HT1080 (cell line): ENCODE measurements at places on chromosomes 7 and 10. TPM values are rescaled to one million over a fixed set of nuclear protein-coding genes. Genes with fewer than 3 reads are reported as not detected.

Gene TLX1
- total RNA-seq: not detected in 2 replicates

GRCh38 chr10:88062385-88062784, 199.0 kb downstream of the PTEN start:
- no peak for DNase-seq

Gene PRPS1L1
- not detected in 2 replicates for total RNA-seq

Gene LIPN
- total RNA-seq: not detected in 2 replicates

- DNase-seq: peak; percentile 82
Measured at GRCh38 chr10:110527731-110528171, 30.0 kb downstream of the DUSP5 start.

DNA sequence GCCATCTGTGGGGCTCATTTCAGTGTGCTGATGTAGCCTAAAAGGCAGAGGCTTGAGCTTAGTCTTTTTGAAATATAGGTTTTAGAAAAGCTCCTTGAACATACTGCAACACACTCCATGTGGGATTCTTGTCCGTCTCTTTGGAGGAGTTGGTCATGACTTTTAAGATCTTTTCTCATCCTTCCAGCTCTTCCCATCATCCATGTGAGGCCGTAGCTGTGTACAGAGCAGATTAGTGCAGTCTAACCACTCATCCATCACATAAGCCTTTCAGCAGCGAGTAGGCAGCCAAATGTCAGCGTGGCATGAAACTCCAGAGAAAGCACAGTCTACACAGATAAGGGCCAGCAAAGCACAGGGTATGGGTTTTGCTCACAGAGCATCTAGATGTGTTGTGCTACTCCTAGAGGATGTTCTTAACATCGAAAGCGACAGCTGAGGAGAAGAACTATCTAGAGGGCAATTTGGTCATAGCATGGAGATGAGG, 28.1 kb upstream of the NPVF start:
- no peak for DNase-seq

- no peak for DNase-seq
Measured at GRCh38 chr10:77253147-77253545, 384.5 kb downstream of the KCNMA1 start.

GRCh38 chr7:10128748-10129147, 844.9 kb upstream of the PHF14 start:
- DNase-seq: no peak

DNA sequence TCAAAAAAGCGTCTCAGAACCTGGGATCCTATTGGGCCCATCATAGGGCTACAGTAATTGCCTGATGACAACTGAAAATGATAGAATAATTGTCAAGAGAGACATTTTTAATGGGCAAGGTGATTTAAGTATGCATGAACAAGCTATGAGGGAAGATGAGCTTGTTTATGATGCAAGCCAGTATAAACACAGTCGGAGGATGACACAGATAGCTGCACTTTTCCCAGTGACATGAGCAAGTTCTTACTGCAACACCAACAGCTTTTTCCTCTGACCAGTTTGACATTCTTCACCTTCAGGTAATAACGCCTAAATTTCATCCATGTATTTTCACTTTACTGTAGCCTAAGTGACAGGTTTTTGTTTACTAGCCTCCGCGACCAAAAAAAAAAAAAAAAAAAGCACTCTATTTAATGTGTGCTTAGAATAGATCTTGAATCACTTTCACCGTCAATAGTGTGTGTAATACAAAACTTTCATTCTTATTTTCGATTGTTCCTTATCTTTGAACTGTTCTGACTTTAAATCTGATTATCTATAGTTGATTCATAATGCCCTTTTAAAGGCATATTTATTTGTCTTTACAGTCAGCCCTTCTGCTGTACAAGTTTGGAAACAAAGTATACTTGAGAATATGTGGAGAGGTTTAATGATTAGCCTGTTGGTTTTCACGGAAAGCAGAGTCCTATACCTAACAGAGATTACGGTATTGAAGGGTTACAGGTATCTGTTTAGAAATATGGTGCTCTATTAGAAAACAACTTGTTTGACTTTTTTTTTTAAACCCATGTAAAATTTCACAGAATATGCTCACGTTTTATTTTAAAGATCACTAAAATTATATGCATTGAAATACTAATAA, 1.7 kb downstream of the FOXP2 start:
- no peak for DNase-seq

DNA sequence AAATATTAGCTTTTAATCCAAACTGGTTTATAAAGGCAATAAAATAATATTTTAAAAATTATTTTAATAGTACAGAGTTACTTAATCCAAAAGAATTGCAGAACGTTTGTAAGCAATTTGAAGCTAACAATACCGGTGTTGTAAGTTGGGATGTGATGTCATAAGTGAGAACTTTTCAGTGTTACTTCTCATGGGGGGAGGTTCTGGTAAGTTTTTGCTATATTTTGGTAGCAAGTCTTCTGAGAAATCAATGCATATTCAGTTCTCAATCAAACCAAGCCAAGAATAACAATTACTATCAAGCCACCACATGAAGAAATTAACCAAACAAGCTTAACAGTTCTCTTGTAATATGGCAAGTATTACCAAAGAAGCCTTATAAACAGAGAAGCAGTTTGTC, 147.1 kb upstream of the ASAH2 start:
- no peak for DNase-seq

Gene CUBN
- 0.90 and 1.3 TPM in 2 replicates for total RNA-seq

- no peak for DNase-seq
Measured at GRCh38 chr10:61142987-61143386, 199.0 kb upstream of the RHOBTB1 start.
